Caki2 (cell line): ENCODE measurements at places on chromosomes 5 and 9.
A peak's percentile ranks its signal among the peaks of the same experiment; 100 is the strongest.

DNA sequence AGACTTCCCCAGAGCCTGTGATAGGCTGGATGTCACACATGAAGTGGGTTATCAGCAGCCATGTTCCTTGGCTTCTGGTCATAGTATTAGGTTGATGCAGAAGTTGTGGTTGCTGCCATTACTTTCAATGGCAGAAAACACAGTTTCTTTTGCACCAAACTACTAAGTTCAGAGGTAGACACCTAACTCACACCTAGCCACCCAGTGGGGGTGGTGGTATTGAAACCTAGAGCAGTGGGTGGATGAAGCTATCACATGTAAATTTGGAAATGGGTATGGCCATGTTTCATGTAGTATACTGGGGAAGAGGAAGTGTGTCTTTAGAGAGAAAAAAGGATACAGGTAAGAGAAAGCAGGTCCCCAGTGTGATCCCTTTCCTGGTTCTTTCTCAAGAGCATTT is 347.9 kb upstream of the SEMA6A start:
- DNase-seq: no peak

- DNase-seq: no peak
These were observed 36.6 kb upstream of the CDH12 start for GRCh38 chr5:22889720-22890119.

DNA sequence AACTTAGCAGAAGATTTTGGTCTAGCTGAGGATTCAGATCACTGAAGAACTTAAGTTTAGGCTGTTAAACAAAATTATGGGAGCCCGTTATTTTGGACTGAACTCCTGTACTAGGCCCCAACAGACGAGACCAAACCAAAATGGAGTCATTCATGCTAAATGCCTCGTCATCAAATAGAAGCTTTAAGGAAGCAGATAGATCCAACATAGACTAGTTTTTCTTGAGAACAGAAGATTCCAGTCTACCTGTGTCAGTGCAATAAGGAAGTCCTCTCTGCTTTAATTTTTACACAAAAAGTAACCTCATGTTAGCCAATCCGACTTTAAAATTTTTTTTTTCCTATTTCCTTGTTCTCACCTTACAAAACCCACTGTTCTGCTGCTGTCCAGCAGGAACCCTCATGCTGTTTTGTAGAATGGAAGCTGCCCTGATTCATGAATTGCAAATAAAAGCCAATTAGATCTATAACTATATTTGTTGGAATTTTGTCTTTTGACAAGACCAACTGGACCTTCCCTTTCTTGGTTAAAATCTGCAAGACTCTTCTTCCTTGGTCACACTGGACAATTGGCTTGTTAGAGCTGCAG is 29.0 kb upstream of the GOLM1 start:
- peak; percentile 10 for DNase-seq

DNA sequence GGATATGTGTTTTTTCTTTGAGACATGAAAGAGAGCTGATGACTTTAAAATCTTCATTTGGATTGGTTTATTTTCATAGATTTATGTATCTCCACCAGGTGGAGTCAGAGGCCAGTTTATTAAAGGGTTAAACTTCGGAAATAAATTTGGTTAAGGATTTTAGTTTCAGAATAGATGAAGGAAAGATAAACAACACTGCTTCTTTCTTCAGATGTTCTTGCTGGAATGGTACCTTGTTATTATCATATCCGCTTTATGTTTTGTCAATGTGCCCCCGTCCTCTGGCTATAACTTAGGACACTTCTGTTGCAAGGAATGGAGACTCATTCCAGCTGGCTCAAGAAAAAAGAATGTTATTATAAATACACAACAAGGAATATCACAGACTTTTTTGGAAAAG is 81.2 kb downstream of the ALDH1A1 start:
- DNase-seq: no peak

DNA sequence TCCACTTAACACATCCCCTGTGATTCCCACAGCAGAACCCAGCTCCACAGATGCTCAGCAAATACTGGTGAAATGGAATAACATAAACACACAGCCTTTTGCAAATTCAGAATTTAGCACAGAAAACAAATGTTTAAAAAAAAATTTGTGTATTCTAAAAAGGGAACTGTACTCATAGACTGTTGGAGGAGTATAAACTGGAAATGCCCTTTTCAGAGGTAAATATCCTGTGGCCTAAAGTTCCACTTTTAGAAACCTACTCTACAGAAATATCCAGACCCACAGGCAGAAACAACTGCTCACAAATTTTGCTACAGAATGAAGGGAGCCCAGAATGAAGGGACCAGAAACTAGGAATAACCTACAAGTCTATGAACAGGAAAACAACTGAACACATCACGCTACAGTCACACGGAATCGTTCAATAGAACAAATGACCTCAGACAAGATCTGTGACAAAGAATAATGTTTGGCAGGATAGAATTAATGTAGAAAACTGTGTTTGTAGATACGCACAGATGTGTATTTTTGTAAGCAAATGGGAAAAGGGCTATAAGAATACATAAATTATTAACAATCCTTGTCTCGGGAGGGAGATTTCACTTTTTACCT is 78.5 kb downstream of the SHB start:
- DNase-seq: no peak

- no peak for DNase-seq
These were observed 27.7 kb upstream of the SSBP2 start for GRCh38 chr5:81778642-81779041.

DNA sequence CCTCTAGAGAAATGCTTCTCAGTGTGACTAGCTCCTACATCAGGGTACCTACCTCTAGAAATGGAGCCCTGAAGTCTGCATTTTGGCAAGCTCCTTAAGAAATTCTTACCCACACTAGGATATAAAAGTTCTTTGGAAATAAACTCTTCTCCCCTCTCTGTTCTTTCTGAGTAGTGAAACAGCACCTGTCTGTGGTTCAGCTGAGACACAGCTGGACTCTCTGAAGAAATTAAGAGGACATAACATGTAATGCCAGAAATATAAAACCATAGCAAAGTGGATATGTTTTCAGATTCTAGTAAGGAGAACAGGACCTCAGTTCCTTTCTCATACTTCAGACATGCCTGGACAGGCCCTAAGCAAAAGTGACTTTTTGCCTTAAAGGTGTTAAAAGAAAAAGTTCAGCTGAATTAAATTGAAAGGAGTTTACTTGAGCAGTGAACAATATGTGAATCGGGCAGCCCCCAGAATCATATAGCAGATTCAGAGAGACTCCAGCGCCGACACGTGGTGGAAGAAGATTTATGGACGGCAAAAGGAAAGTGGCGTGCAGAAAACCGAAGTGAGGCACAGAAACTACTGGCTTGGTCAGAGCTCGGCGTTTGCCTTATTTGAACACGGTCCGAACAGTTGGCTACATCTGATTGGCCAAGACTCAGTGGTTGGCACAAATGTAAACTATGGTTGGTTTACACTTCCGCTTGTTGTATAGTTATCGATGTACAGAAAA is 64.5 kb downstream of the PRKACG start:
- no peak for DNase-seq

- no peak for DNase-seq
These were observed 69.1 kb downstream of the NIPBL start for GRCh38 chr5:36945687-36946086.

DNA sequence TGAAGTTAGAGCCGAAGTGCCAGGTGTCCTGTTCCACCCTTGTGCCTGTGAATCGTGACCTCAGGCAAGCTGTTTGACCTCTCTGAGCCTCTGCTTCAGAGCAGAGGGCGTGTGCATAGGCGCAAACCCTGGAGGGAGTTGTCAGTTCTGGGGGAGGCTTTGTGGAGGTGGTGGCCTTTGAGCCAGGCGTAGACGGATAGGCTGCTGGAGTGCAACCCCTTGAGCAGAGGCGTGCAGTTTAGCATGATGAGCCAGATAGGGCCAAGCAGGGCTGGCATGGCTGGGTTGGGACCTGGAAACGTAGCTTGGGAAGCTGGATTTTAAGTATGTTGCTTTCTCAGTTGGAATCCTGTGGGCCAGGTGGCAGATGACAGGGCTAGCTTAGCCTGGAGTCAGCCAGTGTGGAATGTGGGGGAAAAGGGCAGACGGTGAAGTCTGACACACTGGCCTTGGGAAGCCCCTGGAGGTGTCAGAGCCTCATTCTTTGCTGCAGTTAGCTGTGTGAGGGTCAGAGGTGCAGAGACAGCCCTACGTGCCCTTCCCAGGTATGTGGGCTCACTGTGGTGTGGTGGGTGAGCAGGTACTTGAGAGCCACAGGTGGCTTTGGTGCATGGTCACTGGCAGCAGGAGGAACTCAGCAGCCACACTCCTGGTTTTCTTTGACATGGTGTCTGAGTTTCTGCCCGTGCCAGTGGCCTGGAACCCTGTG is 93.4 kb downstream of the DAB2IP start:
- DNase-seq: no peak

- peak; percentile 28 for DNase-seq
These were observed 2.0 kb upstream of the RICTOR start for GRCh38 chr5:39076101-39076756.

GRCh38 chr5:146006470-146007190 is 70.3 kb downstream of the SH3RF2 start:
- DNase-seq: no peak

DNA sequence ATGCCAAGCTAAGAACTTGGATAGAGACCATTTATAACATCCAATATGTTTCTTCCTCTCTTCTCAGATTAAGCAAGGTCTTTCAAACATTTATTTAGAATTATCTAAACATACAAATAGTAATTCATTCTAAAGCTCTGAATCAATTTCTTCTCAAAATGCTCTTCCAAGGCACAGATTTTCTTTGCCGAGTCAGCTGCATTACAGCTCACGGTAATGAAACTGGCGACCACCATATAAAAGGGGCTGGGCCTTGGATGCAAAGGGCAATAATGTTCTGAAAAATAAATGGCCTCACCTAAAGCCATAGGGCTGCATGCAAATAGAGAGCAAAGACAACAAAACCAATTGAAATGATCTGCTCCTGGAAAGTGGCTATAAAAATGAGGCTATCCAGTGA is 63.8 kb downstream of the MED27 start:
- DNase-seq: no peak

DNA sequence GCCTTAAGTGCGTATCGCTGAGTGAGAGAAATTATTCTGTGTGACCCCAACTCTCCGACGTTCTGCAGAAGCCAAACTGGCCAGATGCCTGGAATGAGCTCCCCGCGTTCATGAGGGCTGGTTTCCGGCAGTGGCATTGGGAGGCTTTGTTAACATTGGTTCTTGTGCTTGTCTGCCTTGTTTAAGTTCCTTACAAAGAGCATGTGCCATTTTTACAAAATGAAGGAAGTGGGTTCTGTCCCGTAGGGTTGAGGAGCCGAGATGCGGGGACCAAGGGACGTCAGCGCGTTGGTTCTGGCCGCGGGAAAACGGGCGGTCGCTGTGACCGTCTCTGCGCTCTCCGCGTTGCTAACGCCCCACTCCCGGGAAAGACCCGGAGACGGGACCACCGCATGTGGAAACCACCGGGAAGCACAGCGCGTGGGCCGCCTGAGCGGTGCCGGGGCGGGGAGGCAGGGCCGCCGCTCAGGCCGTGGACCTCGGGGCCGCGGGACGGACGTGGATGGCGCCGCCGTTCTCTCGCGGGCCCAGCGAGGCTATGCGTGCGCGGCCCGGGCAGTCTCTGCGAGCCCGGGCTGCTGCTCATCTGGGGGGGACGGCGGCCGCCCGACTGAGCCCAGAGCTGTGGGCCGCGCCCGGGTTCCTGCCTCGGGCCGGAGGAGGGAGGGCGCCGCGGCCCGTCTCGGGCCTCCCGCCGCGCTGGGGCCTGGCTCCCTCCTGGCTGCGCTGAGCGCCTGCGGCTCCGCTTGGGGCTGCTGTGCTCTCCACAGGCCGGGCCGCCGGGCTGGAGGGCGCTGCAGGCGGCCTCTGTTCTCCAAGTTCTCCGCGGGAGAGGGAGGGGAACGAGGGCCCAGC is 13.4 kb downstream of the RABL6 start:
- no peak for DNase-seq

- no peak for DNase-seq
These were observed 55.1 kb upstream of the KDM4C start for GRCh38 chr9:6702707-6703106.

DNA sequence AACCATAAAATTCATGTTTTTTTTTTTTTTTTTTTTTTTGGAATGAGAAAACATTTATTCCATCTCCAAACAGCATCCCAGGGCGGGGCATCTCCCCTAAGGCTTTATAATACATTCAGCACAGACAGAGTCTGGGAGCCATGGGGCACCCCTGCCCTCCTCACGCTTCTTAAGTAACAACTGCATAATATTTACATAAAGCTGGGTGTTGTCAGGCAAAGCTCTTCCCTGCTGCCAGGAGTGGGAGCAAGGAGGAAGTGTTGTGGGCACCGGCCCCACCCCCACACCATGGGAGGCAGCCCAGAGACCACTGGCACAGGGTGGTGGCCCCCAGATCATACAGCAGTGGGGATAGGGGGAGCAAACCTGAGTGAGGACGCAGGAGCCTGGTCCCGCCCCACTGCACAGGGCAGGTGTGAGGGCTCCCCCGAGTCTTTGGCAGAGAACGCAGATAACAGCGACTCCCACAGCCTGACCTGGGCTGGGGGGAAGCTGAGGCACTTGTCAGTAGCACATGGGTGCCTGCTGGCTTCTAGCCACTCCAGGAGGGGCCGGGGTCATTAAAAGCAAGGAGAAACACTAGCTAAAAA is 86.1 kb upstream of the CEP78 start:
- no peak for DNase-seq

DNA sequence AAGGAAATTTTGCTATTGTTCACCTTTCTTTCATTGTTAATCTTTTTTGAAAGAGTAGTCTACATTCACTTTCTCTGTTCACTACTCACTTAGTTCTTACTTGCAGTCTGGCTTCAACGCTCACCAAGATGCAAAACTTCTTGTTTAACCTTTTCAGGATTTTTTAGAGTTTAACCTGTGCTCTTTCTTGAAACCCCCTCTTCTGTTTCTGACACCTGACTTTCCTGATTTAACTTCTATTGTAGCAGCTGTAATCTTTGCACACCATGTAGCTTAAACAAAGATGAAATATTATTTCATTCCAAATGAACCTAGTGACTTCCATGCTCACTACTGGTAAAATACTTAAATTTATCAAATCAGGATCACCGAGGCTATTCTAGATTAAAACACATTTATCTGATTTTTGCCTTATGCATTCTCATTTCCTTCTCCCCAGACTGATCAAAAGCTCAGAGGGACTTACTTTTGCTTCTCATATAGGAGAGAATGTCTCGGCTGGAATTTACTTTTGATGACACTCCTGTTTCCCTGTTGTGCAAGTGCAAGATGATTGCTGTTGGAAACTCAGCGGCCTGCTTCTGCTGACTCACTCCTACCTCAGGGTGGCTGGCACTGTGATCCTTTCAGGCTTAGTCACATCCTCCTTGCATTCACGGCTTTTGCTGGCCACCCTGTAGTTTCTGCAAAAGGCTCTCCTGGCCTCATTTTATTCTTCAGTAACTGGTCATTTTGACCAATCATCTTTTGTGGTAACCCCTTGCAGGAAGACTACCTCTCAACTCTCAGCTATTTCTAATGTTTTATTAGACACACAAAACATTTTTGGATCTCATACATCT is 109.3 kb upstream of the IFNE start:
- DNase-seq: peak; percentile 88

GRCh38 chr9:113631871-113632665 is 168.5 kb downstream of the RGS3 start:
- no peak for DNase-seq

- no peak for DNase-seq
These were observed 14.6 kb downstream of the NDUFA8 start for GRCh38 chr9:122144836-122145591.
